CD4-positive, alpha-beta T cell treated with Interleukin-10 for 1 hour (primary cell): ENCODE measurements at places on chromosomes 3 and 15.

GRCh38 chr3:160941885-160942494 is 163.2 kb downstream of the B3GALNT1 start:
- DNase-seq = peak; percentile 74

- DNase-seq = no peak
These were observed 91.7 kb upstream of the LPP start for GRCh38 chr3:188062216-188062615.

DNA sequence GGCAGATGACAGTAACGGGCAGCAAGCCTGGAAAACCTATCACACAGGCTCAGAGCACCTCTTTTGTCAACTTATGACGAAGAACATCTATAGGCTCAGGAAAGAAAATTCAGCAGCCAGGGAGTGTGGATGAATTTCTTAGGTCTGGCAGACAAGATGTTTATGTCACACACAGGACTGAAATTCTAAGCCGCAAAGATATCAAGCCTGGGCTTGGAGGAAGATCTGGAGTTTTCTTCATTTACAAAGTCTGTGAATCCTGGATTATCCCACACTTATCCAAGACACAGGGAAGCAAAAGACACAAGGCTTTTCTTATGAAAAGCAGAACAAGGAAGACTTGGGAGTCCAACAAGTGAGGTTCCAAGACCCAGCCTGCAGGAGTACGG is 23.4 kb upstream of the CHCHD6 start:
- no peak for DNase-seq

GRCh38 chr3:186966406-186966805 is 36.1 kb downstream of the ST6GAL1 start:
- no peak for DNase-seq

- DNase-seq = no peak
These were observed at the start of gene INSYN1 for GRCh38 chr15:73753250-73754130. Gene INSYN1 (minus strand): TSS chr15:73753351. CDS start chr15:73751130, 2,221 bp downstream.

DNA sequence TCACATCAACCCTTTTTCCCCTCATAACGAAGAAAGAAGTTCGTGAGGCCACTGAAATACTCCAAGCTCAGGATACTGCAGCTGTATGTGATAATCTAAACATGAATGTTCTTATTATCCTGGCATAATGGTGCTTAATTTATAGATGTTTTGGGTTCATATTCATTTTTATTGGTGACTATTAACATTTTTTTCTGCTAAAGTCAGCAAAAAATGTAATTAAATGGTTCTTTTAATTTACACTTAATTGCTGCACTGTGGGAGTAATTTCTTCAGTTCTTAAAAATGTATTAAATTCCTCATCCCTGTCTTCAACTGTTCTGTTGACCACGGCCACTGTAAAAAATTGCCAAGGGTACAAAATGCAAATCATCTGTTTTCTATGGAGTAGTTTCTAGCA is 95.6 kb downstream of the CDIN1 start:
- DNase-seq = no peak

GRCh38 chr3:130506031-130506430 is 10.9 kb upstream of the COL6A6 start:
- DNase-seq = no peak

DNA sequence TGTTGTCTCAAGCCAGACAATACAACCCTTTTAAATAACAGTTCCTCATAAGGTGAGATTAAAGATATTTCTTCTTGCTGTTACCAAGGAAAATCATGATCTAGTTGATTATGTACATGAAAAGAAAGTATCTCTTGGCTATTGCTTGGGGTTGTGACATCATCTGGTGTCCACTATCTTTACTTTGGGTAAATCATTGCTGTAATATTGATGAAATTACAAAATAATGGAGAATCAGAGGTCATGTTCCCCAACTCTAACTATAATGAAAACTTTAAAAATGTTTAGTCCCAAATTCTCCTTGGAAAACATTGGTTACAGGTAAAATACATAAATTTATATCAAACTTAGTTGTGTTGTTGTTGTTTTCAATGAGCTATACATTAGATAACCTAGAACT is 142.2 kb downstream of the ARPP21 start:
- DNase-seq = no peak

GRCh38 chr3:160180581-160181216 is 44.5 kb upstream of the C3orf80 start:
- no peak for DNase-seq

DNA sequence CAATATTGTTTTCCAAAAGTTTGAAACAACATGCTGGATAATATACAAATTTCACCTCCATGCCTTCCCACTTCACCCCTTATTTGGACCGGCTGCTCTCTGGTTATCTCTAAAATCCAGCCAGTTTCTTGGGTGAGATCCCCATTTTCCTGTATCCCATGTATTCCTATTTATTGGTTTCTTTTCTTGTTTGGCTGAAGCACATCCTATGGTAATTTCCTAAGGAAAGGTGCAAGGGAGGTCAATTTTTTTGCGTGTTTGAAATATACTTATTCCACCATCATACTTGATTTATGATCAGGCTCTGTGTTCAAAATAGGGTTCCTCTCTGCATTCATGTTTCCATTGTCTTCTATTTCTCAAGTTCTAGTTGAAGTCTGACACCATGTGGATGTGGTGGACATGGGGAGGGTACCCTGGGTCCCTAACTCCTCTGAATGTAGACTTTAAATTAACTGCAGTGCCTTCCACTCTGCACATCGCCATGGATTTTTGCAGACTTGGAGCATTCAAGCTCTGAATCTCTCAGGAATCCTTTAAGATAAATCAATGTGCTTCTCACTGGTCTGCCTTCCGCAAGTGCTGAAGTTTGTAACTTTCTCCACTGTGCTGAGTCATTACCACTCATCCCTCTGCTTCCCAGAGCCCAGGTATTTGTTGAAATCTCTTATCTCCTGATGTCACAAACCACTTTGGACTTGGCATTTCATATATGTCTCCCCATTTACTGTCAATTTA is 52.1 kb upstream of the TLE3 start:
- no peak for DNase-seq

DNA sequence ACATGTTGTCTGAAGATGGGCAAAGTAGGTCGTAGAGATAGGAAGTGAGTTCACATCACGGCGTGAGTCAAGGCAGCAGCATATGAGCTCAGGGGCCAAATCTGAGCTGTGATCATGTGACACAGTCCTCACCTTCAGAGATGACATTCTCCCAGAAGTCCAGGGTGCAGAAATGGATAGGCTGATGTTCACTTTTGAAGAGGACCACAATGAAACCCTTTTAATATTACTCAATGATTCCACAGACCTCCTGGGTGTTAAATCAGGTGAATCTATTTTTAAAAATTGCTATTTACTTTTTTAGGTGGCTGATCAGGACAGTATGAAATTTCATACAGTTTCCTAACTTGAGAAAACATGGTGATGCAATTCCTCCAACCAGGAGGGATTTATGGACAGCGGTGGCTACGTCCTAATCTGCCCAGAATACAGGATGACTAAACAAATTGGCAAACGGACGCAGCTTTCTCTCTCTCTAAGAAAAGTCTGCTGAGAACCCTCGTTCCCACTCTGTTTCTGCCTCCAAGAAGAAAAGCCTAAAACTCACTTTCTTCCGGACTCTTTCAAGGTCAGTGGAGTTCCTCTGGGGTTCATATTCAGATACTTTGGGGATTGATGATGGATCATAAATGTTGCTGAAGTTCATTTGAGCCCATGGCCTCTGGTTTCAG is 34.4 kb downstream of the B3GNT5 start:
- DNase-seq = no peak

DNA sequence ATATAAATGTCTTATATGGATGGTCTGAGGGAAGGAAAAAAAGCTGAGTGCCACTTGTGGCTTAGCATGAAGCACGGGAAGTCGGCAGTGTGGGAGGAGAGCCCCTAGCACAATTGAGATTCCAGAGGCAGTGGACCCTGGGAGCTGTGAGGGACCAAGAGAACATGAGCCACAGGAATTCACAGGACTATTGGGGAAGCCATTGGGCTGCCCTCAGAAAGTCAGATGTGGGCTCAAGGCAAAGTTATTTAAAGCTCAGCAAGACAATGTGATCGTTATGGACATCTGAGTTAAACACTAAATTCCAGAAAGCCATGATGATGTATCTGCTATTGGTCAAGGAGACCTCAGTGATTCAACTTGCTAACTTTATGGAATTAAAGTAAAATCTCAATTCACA is 380.8 kb upstream of the IL12A start:
- no peak for DNase-seq

GRCh38 chr15:41967506-41968206 is 4.7 kb downstream of the EHD4 start:
- peak; percentile 19 for DNase-seq

DNA sequence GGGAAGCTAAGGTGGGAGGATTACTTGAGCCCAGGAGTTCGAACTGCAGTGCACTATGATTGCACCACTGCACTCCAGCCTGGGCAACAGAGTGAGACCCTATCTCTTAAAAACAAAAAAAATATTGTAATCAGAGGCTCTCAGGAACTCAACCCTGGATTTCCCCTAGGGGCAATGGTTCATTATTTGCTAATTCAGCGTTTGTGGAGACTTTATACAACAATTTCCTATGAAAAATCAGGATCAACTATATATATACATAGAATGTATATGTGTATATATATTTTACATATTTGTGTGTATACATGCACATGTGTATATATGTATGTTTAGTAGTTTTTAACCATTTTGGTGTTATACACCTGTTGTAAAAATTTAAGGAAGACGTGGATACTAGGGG is 463.1 kb downstream of the FHIT start:
- DNase-seq = no peak

- no peak for DNase-seq
These were observed 3.7 kb upstream of the FETUB start for GRCh38 chr3:186636536-186636935.

GRCh38 chr15:63504247-63504978 is at the start of gene USP3:
Gene USP3 (plus strand): TSS chr15:63504593. CDS start chr15:63504740, 147 bp downstream.
- peak; percentile 96 for DNase-seq

GRCh38 chr15:69115031-69115430 is 45.4 kb upstream of the GLCE start:
- DNase-seq = no peak

- DNase-seq = no peak
These were observed 20.8 kb upstream of the CCR9 start for GRCh38 chr3:45865563-45865962.

- no peak for DNase-seq
These were observed 47.1 kb downstream of the CMTM7 start for GRCh38 chr3:32438596-32439344.

DNA sequence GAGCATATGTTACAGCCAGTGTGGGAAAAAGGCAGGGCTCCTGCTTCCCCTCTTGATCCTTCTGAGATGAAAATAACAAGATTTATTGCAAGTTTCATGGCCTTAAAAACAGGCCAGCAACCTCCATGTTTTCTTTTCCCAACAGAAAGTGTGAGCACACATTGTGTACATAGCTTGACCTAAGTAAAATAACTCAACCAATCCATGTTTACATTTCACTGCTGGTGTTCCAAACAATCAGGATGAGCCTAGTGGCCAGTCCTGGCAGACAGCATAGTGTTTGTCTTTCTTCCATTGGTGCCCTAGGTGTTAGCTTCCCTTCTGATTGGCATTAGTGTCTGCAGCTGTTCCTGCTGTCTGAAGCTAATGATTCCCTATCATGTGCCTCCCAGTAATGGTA is 847.7 kb downstream of the EPHA3 start:
- DNase-seq = no peak

GRCh38 chr3:71893122-71893521 is 108.2 kb upstream of the PROK2 start:
- no peak for DNase-seq

- DNase-seq = peak; percentile 62
These were observed 159.1 kb downstream of the P3H2 start for GRCh38 chr3:189961522-189962161.
